ENCODE measurements at places on chromosomes 2 and 18.
A peak's percentile ranks its signal among the peaks of the same experiment; 100 is the strongest.

- no peak for DNase-seq
Measured at GRCh38 chr2:175737722-175738361, 264.2 kb downstream of the LNPK start.

- peak; percentile 31 for DNase-seq
Measured at GRCh38 chr2:96427917-96428316, 77.2 kb downstream of the NEURL3 start.

DNA sequence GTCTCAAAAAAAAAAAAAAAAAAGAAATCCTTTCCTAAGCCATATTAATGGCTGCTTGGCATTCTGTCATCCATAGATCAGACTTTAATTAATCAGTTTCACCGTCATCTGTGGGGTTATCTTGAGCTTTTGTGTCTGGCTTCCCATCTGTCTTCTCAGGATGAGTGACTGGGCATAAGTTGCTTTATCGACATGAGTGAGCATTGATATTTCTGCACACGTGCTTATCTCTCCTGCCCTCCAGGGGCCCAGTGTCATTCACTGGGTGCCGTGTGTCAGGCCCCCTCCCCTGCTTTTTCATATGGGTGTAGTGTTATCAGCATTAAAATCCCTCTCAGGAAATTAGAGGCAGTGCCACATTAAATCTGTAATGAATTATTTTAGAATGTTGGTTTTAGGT lies 65.6 kb downstream of the SH3BP4 start:
- DNase-seq: no peak

- no peak for DNase-seq
Measured at GRCh38 chr2:140873915-140874531, 1256.8 kb downstream of the LRP1B start.

DNA sequence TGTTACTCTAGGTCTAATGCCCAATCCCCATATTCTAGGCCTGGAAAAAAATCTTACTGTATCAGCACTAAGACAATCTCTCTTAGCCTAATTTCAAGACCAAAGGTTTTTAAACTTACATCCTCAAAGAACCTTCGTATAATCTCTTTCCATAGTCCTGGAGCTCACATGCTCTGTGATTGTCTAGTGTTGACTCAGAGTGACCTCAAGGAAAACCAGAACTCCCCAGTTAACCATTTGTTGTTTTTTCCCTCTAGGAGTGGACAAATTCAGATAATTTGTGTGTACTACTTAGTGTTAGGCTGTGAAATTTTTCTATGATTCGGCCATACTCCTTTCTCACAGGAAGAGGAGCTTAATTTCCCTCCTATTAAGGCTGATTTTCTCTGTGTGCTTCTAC lies 536.1 kb downstream of the SLC4A3 start:
- no peak for DNase-seq

DNA sequence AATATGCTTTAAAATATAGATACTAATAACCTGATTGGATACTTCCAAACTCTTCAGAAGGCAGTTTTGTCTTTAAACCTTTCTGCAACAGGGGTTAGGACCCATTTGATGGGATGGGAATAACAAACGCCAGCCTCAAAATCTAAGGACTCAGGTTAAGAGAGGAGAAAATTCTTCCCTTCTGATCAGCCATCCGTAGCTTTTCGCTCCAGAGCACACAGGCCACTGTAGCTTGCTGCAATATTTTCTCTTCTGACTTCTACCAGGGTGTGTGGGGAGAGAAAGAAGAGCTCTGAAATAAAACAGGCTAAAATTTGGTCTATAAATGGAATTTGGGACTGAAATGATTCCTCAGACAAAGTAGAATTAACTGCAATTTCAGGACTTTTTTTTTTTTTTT lies 95.1 kb downstream of the ALPK2 start:
- no peak for DNase-seq

GRCh38 chr2:71906357-71906973 lies 241.2 kb downstream of the CYP26B1 start:
- DNase-seq: no peak

- peak; percentile 2 for DNase-seq
Measured at GRCh38 chr2:40584432-40584831, 132.5 kb upstream of the SLC8A1 start.

GRCh38 chr18:37564711-37565100 lies 892 bp downstream of the CELF4 start:
- DNase-seq: no peak

- no peak for DNase-seq
Measured at GRCh38 chr18:74456349-74457042, 612 bp downstream of the DIPK1C start.

GRCh38 chr18:77043541-77044280 lies 88.9 kb downstream of the MBP start:
- DNase-seq: no peak

- DNase-seq: no peak
Measured at GRCh38 chr2:6679471-6679870, 186.2 kb downstream of the CMPK2 start.

DNA sequence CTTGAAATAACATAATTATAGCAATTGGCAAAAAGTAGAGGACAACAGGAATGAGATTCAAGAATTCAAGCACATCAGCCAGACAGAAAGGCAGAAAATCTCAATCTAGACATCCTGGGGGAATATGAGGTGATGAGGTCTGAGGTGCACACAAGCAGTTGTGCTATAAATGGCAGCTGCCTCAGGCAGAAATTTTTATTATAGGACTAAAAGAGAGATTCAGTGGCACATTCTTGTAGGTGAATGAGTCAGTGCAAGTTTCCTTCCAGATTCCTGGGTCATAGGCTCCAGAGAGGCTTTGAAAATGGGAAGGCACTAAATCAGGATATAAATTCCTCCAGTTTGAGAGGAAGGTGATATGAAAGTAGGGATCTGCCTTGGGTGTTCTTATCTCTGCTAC lies 127.2 kb upstream of the THSD7B start:
- no peak for DNase-seq

GRCh38 chr2:186399082-186399644 lies 86.9 kb upstream of the ZC3H15 start:
- no peak for DNase-seq

Measured in suppressor macrophage (primary cell).